Dorsolateral prefrontal cortex (tissue), 122 donors: ENCODE measurements at places on chromosomes 12 and 14. TPM values are rescaled to one million over a fixed set of nuclear protein-coding genes. Genes with fewer than 3 reads are reported as not detected.

DNA sequence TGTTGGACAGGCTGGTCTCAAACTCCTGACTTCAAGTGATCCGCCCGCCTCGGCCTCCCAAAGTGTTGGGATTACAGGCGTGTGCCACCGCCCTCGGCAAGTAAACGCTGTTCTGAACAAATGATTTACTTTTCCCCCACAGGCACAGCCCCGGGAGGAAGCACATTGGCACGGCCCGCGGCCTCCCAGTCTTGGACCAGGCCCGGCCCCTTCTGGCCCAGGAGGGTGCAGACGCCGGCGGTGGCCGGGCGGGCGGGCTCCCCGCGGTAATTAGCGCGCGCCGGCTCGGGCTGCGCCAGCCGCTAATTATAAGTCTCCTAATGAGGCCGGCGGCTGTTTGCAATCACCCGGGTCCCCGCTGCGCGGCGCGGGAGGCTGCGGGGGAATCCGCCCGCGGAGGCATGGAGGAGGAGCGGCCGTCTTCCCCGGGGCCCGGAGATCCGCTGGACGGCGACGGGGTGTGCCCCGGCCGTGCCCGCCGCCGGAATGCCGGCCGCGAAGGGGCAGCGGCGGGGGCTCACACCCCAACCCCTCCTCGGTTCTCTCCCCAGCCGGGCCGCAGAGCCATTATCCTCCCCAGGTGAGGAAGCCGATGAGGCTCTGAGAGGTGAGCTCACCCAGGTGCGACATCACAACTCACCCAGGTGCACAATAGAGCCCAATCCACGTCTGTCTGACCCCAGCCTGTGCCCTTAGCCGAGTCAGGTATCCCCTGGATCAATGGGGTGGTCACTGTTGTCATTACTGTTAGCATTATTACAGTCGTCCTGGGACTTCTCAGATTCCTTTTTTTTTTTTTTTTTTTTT lies 3.3 kb upstream of the POP5 start:
- peak; percentile 55 for DNase-seq

- no peak for DNase-seq
Observed at GRCh38 chr14:24437020-24437735, 5.4 kb downstream of the SDR39U1 start.

DNA sequence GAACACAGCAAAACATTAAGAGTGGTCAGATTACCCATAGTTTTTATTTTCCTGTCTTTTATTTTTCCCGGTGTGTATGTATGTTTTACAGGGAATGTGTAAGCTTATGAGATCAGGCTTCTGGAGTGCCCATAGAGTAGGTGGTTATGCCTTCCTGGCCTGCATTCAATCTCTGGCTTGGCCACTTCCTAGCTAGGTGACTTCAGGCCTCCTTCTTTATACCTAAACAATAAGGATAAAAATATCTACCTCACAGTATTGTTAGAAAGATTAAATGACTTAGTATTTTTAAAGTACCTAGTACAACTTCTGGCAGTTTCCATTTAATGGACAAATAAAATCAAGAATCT lies 42.4 kb downstream of the ITPR2 start:
- no peak for DNase-seq

DNA sequence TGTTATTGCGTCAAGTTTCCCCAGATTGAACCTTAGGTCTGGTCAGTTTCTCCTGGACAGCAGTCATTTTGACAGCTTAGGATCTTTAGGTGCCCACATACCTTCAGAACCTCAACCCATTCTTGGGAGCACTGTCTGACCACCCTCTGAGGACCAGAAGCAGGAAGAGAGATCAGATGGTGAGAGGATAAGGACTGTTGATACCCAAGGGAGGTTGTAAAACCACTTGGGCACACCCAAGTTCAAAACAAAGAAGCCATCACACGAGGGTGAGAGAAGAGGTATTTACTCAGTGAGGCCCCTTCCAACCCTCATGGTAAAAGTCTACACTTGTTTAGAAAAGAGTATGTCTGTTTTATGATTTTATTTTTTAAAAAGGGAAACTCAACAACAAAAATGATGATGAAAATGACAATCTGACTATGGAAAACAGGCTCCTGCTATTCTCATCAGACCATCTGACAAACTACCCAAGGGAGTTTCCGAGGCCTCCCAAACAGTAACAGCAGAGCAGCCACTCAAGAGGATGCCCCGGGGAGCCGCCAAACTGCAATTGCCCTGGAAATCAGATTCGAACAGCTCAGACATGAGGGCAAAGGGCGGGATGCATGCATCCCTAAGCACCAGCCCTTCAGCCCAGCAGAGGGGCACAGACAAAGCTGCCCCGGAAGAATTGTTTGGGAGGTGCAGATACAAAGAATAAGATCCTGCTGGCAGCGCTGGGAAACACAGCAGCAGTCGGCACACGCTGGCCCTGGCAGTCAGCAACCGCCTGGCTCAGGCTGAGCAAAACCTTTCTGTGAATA lies 162.6 kb upstream of the PLEKHG7 start:
- DNase-seq = no peak

GRCh38 chr14:99192028-99192621 lies 79.9 kb downstream of the BCL11B start:
- DNase-seq = peak; percentile 50

DNA sequence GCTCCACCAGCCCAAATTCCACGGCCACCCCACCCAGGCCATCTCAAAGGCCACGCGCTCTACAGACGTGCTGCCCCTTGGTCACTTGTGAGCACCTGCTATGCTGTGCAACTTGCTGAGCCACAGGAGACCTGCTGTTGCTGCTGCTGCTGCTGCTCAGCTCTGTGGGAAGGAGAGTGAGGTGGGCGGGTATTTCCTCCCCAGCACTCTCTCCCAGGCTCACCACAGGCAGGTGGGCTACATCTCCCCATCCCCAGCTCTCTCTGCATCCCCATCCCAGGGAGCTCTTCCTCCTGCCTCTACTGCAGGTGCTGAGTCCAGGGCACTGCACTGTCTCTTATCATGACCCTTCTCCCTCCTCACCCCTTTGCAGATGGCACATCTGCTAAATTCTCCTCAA lies 306.9 kb downstream of the BCL11B start:
- no peak for DNase-seq

GRCh38 chr14:83320837-83321236 lies 1787.2 kb upstream of the SEL1L start:
- DNase-seq = no peak

GRCh38 chr12:1544996-1545700 lies 49.2 kb downstream of the FBXL14 start:
- DNase-seq = no peak

- DNase-seq = no peak
Observed at GRCh38 chr14:22427771-22428231, 161.2 kb downstream of the DAD1 start.

DNA sequence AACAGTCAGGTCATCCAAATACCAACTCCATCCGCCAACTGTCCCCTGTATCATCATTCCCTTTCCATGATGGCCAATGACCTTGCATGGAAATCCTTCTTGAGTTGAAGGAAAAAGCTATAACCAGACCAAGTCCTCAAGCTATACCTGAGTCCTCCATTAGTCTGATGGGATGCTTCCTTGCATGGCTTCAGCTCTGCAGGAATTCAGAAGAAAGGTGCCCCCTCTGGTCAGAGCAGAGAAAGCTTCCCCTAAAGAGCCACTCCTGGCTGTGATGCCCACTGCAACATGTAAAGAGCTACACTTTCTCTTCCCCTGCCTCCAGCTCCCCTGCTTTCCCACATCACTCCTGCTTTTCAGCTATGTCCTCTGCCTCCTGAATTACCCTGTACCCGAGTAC lies 43.1 kb upstream of the FKBP4 start:
- DNase-seq = no peak

HOXC13 gene
- total RNA-seq = not detected

SLC6A13 gene
- 16.4 TPM for total RNA-seq
